ENCODE measurements at places on chromosomes 4 and X.

GRCh38 chrX:97628807-97629596 is 745.3 kb downstream of the RPA4 start:
- no peak for DNase-seq

DNA sequence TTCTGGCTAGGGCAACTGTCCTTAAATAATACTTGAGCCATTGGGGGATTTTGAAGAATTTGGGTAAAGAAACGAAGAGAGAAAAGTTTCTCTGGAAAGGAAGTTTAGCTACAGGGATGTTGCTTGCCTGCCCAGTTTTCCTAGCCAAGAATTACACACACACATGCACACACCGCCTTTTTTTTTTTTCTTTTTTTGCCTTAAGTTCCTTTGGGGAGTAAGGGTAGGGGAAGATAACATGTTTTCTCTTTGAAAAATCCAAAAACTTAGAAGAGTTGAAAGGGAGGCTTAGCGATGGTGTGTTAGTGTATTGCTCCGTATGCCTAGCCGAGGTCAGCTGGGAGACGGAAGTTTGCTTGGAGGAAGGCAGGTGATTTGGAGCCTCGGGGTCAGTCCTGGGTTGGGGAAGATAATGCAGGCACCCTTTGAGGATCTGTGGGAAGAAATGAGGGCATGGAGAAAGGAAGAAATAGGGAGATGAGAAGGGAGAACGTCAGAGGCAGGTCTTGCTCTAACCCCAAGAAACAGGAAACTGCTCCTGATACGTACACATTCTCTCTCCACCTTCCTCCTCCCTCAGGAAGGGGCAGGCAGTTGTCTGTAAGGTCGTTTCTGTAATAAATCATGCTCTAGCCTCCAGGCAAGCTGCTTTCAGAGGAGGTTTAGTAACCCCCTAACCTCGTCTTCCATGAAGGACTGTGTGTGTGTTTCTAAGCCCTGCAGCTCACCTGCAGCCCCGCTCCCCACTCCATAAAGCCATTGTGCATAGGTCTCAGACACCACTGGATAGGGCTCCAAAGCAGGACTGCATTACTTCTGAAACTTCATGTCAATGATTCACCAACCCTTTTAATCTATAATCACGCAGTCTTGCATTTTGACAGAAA is 10.5 kb downstream of the KLF3 start:
- DNase-seq: no peak

- no peak for DNase-seq
These were observed 51.0 kb upstream of the PTPN13 start for GRCh38 chr4:86543080-86543479.

DNA sequence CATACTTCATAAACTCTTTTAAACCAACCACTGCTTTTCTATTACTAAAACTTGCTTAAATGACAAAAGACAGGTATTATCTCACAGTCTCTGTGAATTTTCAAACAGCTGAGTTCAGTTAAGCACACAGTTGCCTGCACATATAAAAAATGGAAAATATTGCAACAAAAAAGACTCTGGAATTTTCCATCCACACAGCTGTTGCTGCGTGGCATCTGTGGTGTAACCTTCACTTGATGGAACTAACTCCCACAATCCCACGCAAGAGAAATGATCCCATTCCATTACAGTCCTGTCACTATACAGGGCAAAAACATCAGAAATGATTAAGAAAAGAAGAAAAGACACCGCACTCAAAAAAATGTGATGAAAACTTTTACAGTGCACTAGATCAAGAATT is 149.8 kb upstream of the TBL1X start:
- DNase-seq: peak; percentile 41

GRCh38 chr4:138062929-138063328 is 179.2 kb downstream of the SLC7A11 start:
- DNase-seq: peak; percentile 51

DNA sequence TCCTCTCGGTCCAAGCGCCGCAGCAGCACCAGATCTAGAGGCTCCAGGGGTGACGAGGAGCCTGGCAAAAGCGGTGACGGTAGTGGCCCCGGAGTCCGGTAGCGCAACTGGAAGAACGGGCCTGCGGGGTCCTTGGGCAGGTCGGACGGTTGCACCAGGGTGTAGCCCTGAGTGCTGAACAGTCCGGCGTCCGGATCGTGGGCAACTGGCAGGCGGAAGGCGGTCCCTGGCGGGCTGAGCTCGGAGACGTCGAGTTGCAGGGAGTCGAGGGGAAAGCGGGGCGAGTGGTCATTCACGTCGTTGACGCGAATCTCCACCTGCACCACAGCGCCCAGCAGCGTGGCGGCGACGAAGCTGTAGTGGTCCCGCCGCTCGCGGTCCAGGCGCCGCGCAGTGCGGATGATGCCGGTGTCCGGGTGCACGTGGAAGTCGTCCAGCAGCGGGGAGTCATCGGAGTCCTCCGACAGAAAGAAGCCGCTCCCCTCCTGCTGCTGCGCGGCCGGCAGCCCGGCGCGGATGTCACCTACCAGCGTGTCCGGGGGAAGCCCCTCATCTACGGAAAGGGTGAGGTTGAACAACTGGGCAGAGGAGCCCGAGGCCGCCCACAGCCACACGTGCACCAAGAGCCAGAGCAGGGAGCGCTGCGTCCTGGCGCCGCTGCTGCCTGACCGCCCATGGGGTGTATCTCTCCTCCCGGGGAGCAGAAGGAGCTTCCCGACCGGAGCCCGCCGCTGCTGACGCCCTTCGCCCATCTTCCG is 837 bp downstream of the DCHS2 start:
- no peak for DNase-seq

DNA sequence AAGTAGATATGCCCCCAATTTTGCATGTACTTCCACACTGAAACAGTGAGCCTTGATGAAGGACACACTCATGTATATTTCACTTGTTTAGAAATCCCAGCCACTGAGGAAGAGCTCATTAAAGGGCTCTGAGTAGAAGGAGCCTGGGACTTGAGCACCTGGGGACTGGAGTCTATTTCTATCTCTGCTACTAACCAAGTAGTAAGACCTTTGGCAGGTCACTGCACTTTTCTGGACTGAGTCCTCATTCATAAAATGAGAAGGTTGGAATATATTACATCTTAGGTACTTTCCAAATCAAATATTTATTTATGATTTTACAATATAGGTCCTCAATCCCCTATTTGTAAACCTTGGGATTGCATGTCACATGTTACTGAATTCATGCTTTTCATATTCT is 78.2 kb upstream of the C4orf54 start:
- no peak for DNase-seq

DNA sequence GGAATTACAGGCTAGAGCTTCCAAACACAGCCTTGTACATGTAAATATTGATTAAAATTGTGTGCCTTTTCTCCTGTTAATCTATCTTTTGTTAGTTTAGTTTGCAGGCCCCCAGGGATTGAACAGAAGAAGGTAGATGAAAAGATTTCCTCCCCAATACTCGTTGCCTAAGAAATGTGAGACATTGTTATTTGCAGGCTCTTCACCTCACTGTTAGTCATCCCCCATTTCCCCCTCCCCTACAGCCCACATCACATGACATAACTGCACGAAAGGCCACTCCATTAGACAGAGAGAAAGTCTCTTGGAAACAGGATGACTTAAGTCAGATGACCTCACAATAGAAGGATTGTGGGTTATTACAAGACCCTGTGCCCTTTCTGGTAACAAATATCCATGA is 13.3 kb upstream of the MID1 start:
- peak; percentile 94 for DNase-seq

GRCh38 chr4:114389070-114389685 is 209.4 kb upstream of the UGT8 start:
- DNase-seq: no peak

DNA sequence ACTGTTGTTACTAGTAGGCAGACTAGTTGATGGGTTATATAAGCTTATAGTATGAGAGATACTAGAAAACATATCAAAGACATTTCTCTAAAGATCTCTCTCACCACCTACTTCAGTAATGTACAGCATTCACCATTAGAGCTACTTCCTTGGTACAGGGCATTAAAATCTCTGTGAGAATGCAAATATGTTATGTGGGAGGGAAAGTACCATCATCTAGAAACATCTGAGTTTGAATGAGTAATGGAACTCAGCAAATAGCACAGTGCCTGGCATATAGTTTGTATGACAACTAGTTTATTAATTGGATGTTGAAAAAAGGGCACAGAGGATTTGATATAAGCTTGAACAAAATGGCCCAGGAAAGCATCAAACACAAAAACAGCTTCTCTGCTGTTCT is 211.1 kb downstream of the GLUD2 start:
- DNase-seq: no peak

DNA sequence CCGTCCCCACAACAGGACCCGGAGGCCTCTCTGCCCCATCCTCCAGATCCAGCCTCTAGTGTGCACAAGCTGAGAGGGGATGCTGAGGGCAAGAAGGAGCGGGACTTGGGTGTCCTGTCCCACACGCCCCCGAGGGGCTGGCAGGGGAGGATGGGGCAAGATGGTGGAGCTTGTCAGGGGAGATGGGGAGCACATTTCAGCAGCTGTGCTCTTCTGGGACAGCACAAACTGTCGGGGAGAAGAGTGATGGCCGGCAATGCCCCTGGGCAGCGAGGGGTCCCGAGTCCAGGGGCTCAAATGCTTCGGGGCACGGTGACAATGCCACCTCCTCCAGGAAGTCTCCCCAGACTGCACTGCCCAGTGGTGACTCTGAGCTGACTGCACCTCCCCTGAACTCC is 134.5 kb downstream of the FAM53A start:
- DNase-seq: no peak

GRCh38 chr4:98608356-98608755 is 50.1 kb downstream of the TSPAN5 start:
- DNase-seq: no peak

- peak; percentile 85 for DNase-seq
These were observed 121.3 kb downstream of the HS6ST2 start for GRCh38 chrX:132837126-132837525.
